ENCODE measurements at places on chromosomes 7 and 10.
A peak's percentile ranks its signal among the peaks of the same experiment; 100 is the strongest.

DNA sequence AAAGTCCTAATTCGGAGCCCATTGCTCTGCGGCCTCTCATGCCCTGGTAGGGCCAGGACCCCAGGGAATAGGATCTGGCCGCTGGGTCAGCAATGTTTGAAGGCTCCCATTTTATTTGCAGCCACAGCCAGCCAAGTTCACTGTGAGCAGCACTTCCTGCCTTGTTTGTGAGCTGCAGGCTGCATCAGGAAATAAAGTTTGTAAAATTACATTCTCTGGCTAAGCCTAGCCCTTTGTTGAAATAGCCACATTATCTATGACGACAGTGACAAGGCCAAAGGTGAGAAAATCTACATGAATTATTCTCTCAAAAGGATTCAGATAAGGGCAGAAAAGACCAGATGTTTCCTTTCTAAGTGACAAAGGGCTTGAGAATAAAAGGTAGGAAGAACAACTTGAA, 23.7 kb upstream of the ITGB1 start:
- no peak for DNase-seq

GRCh38 chr10:110006358-110007160, 1.2 kb upstream of the ADD3 start:
- peak; percentile 31 for DNase-seq

- no peak for DNase-seq
Observed at GRCh38 chr10:62858364-62858763, 42.2 kb upstream of the EGR2 start.

DNA sequence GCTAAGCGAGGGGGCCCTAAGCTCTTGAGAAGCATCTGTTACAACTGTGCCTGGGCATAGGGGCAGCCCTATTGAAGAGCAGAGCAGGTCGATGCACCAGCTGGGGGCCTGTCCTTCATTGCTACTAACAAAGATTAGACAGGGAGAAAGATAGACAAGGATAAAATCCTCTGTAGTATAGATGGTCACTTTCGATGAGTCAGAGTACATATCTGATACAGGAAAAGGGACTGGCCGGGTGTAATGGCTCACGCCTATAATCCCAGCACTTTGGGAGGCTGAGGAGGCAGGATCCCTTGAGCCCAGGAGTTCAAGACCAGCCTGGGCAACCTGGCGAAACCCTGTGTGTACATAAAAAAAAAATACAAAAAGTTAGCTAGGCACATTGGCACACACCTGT, 13.6 kb downstream of the OPTN start:
- no peak for DNase-seq

Data from neuronal stem cell (in vitro differentiated cells).